PC-3 (cell line): ENCODE measurements at places on chromosomes 2 and 18. TPM values are rescaled to one million over a fixed set of nuclear protein-coding genes. Genes with fewer than 3 reads are reported as not detected.

DNA sequence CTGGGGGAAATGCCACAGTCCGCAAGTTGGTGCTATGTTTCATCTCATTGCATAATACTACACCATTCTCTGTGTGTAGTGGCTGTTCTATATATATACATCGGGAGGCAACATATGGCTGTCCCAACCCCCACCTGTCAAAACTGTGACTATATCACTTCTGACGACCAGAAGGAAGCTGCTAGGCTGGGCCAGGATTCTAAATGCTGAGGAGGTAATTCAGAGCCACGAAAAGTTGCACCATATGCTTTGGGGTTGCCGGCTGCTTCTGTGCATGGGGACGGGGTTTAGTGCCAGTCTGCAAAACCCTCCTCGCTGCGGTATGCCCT lies 117.3 kb downstream of the MSH2 start:
- no peak for DNase-seq

GRCh38 chr18:50509012-50509411 lies 50.9 kb upstream of the MAPK4 start:
- DNase-seq = no peak

GRCh38 chr2:68901199-68901514 lies 30.0 kb upstream of the BMP10 start:
- DNase-seq = peak; percentile 16

DNA sequence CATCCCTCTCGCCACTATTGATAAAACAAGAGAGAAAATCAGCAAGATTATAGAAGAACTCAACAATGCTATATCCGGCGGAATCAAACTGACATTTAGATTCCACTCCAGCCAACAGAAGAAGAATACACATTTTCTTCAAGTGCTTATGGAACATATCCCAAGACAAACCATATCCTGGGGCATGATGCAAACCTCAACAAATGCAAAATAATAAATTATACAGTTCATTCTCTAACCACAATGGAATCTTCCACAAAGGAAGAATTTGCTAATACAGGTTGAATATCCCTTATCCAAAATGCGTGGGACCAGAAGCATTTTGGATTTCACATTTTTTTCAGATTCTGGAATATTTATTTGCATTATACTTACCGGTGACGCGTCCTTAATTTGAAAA lies 51.4 kb upstream of the YPEL5 start:
- no peak for DNase-seq

- DNase-seq = no peak
Observed at GRCh38 chr2:45776160-45776955, 124.9 kb downstream of the PRKCE start.

CD207 gene
- total RNA-seq = not detected in 2 replicates

GRCh38 chr2:61016392-61017002 lies 1.0 kb upstream of the PEX13 start:
- peak; percentile 34 for DNase-seq

TRIB2 gene
- total RNA-seq = 35.2 and 51.8 TPM in 2 replicates

EIF2AK2 gene
- 29.3 and 30.9 TPM in 2 replicates for total RNA-seq

GRCh38 chr2:11652553-11652952 lies 17.4 kb downstream of the NTSR2 start:
- DNase-seq = no peak

GRCh38 chr2:28366496-28367282 lies 26.0 kb upstream of the FOSL2 start:
- DNase-seq = peak; percentile 15

GRCh38 chr18:42087235-42087634 lies 132.2 kb downstream of the PIK3C3 start:
- DNase-seq = no peak

FKBP7 gene
- total RNA-seq = 3.7 and 4.2 TPM in 2 replicates

- no peak for DNase-seq
Observed at GRCh38 chr2:70935468-70936164, at the start of gene ATP6V1B1. Gene ATP6V1B1, plus strand, starts transcription at chr2:70935900. Its CDS starts 55 bp downstream, at chr2:70935955.

C2orf80 gene
- total RNA-seq = not detected in 2 replicates

DNA sequence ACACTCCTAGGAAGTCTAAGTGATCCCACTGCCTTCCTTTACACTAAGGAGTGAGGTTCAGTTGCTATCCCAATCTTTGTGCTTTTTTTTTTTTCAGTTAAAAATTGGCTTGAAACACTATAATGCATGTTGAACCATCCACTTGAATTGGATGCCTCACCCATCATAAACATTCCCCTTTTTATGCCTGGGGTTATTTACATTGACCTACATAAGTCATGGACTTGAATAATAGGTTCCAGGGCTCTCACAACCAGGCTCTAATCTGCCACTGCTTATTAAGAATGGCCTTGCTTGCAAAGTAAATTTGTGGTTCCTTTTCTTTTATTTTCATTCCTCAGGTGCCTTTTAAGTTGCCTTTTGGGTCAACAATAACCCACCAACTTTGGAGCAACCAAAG lies 236.1 kb upstream of the MEIS1 start:
- peak; percentile 15 for DNase-seq

DNA sequence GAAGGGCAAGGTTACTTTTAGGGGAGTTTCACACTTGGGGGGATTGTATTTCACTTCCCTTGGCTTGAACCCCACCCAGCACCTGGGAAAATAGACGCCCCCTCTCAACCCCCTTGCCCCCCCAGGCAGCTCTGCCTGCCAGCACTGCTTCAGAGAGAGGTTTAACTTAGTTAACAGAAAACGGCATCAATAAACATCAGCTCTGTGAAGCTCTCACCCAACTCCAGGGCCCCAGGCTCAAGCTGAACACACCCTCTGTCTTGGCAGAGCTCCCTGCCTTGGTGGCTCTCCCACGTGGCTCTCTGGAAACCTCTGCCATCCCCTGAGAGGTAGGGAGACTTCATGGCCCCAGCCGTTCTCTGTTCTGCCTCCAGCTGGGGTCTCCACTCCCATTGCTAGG lies 244.1 kb downstream of the ACKR3 start:
- DNase-seq = no peak

DNA sequence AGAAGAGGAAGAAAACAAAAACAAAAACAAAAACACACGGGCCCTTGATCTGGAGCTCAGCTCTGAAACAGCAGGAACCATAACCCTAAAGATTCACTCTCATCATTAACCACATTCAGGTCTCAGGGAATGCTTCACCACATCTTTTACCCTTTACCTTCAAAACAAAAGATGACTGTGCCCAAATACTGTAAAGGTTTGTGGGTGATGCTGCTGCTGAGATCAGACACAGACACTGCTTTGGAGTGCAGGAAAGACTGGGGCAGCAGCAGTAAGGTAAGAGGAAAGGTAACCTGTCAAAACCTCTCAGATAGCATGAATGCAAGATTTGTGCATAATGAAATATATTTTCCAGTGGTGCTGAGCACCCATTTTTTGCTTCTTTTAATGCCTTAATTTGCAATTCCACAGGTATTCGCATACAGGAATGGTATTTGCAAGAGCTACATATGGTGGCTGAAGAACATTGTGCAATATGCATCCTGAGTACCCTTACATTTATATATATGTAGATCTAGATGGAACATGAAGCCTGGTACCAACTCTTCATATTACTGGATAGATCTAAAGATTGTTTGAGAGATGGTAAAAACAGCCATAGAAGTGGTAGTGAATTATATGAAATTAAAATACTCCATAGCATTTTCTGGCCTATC lies 4.1 kb upstream of the FLACC1 start:
- DNase-seq = no peak

- no peak for DNase-seq
Observed at GRCh38 chr2:55857766-55858165, 65.8 kb downstream of the EFEMP1 start.

AMER3 gene
- total RNA-seq = not detected in 2 replicates

CD28 gene
- total RNA-seq = not detected in 2 replicates

DNA sequence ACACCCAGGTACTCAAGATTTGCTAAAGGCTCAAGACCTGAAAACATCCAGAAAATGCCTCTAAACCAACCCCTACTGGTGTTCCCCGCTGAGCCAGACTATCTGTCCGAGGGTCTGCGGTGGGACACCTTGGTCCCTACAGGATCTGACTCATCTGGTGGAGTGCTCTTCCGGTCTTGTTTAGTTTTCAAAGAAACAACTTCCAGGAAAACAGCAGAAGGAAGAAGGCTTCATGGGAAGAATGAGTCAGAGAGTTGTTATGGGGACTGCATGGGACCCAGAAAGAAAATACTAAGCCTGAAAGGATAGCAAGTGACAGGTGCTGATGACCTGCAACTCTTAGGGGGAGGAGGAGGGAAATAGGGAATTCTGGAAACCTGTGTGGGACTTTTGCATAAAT lies 41.3 kb downstream of the ZFP36L2 start:
- DNase-seq = no peak

GRCh38 chr2:140436936-140437335 lies 1656.7 kb upstream of the NXPH2 start:
- DNase-seq = no peak

DNA sequence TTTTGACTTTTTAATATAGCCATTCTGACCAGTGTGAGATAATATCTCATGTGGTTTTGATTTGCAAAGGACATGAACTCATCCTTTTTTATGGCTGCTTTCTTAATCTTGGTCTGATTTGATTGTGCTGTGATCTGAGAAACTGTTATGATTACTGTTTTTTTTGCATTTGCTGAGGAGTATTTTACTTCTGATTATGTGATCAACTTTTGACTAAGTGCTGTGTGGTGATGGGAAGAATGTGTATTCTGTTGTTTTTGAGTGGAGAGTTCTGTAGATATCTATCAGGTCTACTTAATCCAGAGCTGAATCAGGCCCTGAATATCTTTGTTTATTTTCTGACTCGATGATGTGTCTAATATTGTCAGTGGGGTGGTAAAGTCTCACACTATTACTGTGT lies 16.8 kb downstream of the SP140L start:
- peak; percentile 6 for DNase-seq

ALKAL2 gene
- total RNA-seq = 3.6 TPM in 1 of 2 replicates, not detected in the other

GRCh38 chr18:48441405-48441881 lies 32.3 kb upstream of the ZBTB7C start:
- no peak for DNase-seq

- no peak for DNase-seq
Observed at GRCh38 chr18:63137999-63138435, 181.6 kb downstream of the BCL2 start.

DNA sequence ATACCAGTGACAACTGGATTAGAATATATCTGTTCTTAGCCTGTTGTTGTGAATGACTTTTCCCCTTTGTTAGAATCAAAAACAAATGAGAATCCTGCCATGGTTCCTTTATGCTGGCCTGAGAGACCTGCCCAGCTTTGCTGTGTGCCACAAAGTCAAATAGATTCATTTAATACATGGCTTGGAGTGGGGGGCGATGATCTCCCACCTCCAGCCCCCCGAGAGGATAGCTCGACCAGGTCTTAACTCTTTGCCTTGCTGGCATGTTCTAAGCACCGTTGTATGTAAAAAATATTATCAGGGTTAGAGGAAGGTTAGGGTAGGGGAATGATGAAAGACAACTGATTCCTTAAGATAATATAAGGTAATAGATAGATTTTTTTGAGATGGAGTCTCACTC lies 22.2 kb upstream of the DGKD start:
- no peak for DNase-seq

GRCh38 chr18:57806978-57807285 lies 3.8 kb upstream of the ATP8B1 start:
- DNase-seq = peak; percentile 85

- DNase-seq = peak; percentile 63
Observed at GRCh38 chr2:152508446-152508845, 173.5 kb downstream of the FMNL2 start.

- no peak for DNase-seq
Observed at GRCh38 chr2:8388781-8389180, 293.1 kb upstream of the ID2 start.

GRCh38 chr2:15133461-15133860 lies 427.7 kb downstream of the NBAS start:
- DNase-seq = no peak

DNA sequence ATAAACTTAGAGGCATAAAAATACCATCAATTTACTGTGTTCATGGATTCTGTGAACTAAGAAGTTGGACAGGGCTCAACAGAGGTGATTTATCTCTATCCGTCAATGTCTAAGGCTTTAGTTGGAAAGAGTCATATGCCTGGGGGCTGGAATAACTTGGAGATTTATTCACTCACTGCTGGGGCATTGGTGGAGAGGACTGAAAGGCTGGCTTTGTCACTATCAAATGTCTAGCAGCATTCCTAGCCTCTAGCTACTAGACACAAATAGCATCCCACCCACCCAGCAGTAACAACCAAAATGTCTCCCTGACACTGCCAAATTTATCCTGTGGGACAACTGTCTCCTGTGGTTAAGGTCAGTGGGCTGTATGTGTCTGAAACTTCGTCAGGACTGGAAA lies 71.0 kb downstream of the EVA1A start:
- no peak for DNase-seq

SLC16A14 gene
- total RNA-seq = 12.4 and 14.4 TPM in 2 replicates

GRCh38 chr18:9771261-9771976 lies 63.3 kb downstream of the RAB31 start:
- DNase-seq = peak; percentile 76

FEV gene
- total RNA-seq = 0.07 TPM in 1 of 2 replicates, not detected in the other

C1GALT1C1L gene
- not detected in 2 replicates for total RNA-seq

GRCh38 chr2:166632616-166633015 lies 138.6 kb upstream of the SCN7A start:
- peak; percentile 68 for DNase-seq
